ENCODE measurements at places on chromosomes 5 and 9.

DNA sequence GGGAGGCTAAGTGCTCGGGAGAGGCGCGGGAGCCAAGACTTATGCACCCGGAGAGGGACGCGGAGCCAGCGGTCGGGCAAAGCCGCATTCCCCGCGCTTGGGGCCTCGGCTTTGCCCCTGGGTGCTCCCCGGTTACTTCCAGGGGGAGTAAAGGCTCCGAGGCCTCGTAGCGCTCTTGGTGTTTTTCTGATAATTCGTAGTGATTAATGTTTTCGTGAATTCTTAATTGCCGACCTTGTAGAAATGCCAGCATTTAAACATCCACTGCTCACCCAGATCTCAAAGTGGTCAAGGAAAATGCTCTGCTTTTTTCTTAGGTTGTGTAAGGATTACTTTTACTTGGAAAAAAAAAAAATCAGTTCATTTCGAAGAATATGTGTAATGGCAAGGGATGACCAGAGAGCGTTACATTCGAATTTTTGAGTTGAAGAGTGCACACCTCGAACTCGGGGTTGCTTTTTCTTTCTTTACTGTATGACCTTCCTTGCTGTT is 654 bp upstream of the TUT7 start:
- no peak for DNase-seq

- DNase-seq = no peak
Observed at GRCh38 chr5:139549162-139549894, 11.8 kb upstream of the UBE2D2 start.

- no peak for DNase-seq
Observed at GRCh38 chr5:92861531-92862285, 719.3 kb downstream of the NR2F1-AS1 start.

DNA sequence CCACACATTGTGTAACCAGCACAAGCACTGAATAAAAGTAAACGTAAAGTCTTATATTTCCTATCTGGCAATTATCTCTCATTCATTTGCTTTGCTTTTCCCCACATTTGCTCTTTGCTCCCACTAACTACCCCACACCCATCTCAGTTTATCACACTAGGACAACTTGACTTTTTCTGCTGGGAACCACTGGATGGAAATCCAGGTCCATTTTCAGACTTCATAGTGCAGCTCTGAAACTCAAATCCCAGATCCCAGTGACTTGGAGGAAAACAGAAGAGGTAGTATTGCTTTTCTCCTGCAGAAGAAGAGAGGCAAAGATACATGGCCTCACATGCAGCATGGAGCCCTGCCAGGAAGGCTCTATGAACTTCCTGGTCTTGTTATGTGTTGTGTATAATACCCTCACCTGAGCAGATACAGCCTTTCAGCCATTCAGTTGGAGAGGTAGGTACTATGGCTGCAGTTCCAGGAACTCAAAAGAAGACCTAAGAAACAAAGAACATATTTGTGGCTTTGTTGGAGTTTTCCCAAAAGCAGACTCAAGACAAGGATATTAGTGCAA is 90.0 kb upstream of the NIPBL start:
- DNase-seq = no peak

DNA sequence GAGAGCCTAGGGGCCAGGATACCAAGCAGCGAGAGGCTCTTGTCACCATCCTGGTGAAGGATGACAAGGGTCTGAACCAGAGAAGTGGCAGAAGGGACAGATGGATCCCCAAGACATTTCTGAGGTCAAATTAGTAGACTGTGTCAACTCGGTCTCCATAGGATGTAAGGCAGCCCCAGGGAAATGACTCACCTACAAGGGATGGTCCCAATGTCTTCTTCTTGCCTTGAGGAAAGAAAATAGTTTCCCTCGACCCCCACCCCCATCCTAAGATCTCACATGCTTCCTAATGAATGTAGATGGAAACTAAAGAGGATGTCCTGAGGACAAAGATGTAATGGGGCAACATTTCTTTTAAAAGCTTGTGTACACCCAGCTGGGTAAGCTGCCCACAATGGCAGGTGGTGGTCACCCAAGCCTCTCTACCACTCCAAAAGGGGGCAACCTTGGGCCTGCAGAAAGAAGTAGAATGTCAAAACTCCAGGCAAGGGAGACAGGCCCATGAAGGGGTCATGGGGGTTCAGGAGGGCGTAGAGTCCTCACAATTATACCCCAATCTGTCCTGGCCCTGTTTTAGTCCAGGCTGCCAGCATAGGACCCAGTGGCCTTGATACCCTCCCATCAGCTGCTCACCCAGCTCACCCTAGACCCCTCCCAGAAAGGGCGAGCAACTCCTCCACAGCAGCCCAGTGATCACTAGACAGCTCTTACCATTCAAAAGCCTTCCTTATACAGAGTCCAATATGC is 187.4 kb downstream of the ACTL7B start:
- DNase-seq = no peak

GRCh38 chr5:151238303-151238741 is 14.4 kb upstream of the CCDC69 start:
- DNase-seq = no peak

DNA sequence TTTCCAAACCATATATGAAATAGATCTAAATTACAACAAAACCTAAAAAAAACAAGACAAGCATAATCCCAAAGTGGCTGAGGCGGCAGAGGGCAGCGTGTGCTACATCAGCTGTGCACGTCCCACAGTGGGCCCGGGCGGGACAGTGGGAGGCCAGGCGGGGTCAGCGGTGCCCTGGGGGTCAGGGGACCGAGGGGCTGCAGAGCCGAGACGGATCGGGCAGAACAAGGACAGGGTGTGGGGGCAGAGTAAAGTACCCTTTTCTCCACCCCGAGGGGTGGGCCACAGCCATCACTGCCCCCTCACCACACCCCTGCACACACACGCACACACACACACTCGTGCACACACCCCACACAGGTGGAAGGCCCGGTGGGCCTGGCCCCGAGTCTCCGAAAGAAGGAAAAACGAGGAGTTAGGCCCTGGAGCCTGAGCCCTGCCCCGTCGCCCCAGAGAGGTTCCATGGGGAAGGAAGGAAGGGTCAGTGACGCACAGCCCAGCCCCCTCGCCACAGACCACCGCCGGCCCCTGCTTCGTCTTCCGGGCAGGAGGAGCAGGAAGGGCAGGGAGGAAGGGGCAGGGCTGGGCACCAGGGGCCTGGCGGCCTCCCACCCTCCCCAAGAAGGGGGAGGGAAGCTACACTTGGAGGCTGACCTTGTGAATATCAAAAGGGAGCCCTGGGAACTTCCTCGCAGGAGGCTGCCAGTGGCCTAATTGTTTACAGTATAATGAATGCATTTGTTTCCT is 49.6 kb upstream of the UBAC1 start:
- no peak for DNase-seq

DNA sequence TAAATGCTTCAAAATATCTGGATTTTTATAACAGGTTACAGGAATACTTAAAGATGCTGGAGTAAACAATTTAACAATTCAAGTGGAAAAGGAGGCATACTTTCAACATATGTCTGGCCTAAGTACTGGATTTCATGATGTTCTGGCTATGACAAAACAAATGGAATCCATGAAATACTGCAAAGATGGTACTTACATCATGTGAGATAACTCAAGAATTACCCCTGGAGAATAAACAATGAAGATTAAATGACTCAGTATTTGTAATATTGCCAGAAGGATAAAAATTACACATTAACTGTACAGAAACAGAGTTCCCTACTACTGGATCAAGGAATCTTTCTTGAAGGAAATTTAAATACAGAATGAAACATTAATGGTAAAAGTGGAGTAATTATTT is 35.6 kb downstream of the SLC30A5 start:
- DNase-seq = no peak

GRCh38 chr5:171845857-171846256 is 60.2 kb downstream of the SMIM23 start:
- no peak for DNase-seq

DNA sequence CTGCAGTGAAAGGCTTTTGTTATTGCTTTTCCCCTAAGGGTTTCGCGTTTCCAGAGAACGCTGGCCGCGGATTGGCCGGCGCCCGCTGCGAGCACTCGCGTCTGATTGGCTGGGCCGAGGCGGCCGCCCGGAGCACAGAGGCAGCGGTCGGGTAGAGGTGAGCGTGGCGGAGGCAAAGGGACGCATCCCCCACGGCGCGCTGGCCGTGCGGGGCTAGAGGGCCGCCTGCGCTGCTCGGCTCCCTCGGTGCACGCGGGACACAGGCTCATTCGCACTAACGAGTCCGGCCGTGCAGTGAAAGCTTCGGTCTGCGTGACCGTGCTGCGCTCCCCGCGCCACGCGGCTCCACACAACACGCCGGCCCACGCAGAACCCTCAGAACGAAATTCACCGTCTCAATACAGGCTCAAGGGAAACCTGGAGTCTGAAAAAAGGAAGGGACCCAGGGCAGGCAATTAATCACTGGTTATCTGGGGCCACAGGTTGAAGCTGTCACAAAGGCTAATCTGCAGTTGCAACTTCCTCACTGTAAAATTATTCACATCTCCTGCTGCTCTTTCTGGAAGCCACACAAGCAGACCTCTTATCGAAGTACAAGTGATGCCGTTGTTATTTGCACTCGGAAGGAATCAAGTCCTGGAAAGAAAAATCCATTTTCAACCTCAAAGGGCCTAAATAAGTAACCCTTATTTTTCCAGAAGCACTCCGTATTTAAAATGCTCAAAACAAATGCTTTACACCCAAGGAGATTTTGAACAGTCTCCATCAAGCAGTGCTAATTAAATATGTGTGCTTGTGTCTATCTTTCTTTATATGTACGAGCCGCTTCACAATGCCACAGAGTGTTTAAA is 94.6 kb downstream of the ZNF608 start:
- no peak for DNase-seq

DNA sequence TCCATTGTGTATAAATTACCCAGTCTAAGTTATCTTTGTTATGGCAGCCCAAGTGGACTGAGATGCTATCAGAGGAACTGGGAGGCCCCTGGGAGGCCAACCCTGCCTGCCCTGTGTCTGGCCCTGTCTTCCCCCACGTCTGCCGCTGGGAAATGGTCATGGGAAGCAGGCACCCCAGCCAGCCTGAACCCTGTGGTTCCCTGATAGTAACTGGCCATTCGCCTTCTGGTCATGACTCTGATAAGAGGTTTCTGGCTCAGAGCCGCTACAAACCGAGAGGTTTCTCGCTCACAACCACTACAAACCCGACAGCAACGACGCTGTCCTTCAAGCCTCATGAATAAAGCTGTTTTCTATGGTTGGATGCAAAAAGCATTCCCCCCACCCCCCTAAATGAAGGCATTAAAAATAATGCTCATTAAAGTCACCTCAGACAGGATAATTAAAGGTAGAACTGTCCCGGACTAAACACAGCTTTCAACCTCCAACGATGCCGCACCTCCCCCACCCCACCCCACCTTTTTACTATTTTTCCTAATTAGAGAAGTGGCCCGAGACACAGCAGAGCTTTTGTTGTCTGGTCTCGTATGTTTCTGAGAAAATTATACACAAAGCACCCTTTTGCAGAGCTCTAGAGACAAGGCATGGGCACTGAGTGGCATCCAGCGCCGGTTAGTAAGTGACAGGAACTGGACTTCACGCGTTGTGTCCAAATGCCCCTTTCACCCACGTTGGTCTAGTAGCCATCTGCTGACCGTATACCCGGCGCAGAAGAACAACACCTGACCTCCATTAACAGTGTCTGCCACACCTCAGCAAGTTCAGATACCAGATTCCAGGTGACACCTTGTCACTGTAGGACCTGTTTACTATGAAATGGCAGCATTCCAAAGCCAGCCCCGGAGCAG is 140.8 kb downstream of the COL23A1 start:
- no peak for DNase-seq

DNA sequence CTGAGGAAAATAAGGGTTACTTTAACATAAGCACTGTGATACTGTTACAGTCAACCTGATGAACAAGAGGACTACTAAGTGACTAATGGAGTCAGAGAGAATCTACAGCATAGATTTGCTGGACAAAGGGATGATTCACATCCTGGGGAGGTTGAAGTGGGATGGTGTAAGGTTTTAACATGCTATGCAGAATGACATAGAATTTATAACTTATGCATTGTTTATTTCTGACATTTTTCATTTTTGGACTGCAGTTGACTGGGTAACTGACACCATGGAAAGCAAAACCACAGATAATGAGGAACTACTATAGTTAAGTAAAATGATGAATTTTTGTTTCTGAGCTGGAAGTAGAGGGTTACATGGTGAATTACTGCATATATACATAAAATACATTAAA is 389.2 kb downstream of the MAT2B start:
- DNase-seq = no peak

- DNase-seq = no peak
Observed at GRCh38 chr9:3962496-3962895, 337.4 kb downstream of the GLIS3 start.

GRCh38 chr5:14471507-14471906 is 110.1 kb upstream of the OTULINL start:
- DNase-seq = no peak

DNA sequence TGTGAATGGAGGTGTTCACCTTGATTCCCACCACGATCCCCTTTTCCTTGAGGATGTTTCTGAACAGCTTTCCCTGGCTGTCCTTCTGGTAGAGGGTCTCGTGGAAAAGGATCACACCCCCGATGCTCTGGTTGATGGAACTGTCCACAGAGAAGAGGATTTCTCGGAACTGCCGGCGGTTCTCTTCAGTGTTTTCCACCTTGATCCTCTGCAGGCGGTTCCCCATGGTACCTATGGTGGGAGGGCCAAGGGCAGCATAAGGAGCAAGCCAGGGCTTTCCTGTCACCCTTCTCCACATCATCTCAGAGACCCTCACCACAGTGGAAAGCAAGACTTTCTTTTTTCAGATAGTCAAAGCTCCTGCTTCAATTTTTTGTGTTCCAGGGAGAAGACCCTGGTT is 5.8 kb downstream of the ALDOB start:
- DNase-seq = no peak

- no peak for DNase-seq
Observed at GRCh38 chr9:137763271-137763955, 114.2 kb upstream of the CACNA1B start.

DNA sequence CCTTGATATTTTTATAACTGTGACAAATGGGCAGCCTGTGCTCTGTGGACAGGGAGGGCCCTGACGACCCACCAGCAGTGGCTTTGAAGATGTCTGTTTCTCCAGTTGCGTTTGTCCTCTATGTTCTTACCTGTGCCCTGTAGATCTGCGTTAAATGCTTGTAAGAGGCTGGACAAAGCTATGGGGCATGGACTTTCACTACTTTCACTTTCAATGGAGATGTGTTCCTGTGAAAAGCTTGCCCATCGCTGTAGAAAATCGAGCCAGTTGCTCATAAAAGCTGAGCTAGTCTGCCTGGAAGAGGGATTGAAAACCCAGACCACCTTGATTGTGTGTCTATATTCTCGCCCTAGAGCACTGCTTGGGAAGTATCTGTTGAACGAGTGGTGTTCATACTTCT is 74.1 kb downstream of the PSAT1 start:
- DNase-seq = no peak

DNA sequence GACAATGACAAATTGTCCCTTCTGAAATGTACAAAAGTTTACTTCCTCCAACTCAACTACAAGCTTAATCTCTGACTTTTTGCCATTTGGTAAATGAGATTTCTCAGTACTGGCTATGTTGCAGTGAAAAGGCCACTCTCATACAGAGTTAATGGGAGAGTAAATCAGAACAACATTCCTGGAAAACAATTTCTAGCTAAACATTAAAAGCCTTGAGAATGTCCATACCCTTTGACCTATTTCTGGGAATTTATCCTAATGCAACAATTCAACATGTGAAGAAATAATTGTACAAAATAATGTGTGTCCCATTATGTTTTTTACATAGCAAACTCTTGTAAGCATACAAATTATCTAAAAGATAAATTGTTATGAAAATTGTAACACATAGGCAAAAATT is 56.3 kb upstream of the SPEF2 start:
- no peak for DNase-seq
